ENCODE measurements at places on chromosomes 4 and X. TPM values are rescaled to one million over a fixed set of nuclear protein-coding genes. Genes with fewer than 3 reads are reported as not detected.

- no peak for DNase-seq
Observed at GRCh38 chr4:53459548-53459947, 82.1 kb downstream of the FIP1L1 start.

GRCh38 chr4:472881-473569 lies 25.9 kb downstream of the ZNF721 start:
- DNase-seq, result no peak

GRCh38 chr4:113893546-113893945 lies 85.9 kb downstream of the ARSJ start:
- no peak for DNase-seq

Gene SPANXN3
- not detected for total RNA-seq

DNA sequence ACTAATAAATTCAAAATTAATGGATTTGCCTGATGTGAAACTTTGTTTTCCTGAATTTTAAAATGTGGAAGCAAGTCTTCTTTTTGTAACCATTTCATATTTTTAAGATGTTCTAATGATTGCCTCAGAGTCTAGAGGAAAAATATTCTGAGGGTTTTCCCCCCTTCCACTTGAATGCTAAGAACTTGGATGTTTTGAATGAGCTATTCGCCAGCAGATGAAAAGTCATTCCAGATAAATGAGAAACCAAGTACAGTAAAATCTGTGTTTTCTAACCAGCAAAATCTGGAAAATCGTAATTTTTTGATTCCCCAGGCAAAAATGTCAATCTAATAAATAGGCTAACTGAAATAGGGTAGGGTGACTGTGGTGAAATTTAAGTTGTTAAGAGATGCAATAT lies 45.6 kb downstream of the SLIT2 start:
- DNase-seq, result no peak

DNA sequence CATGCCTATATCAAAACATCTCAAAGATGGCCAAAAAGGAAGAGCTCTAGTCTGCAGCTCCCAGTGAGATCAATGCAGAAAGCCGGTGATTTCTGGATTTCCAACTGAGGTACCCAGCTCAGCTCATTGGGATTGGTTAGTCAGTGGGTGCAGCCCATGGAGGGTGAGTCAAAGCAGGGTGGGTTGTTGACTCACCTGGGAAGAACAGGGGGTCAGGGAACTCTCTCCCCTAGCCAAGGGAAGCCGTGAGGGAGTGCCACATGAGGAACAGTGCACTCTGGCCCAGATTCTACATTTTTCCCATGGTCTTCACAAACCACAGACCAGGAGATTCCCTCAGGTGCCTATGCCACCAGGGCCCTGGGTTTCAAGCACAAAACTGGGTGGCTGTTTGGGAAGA lies 57.3 kb upstream of the FGF16 start:
- DNase-seq, result no peak

DNA sequence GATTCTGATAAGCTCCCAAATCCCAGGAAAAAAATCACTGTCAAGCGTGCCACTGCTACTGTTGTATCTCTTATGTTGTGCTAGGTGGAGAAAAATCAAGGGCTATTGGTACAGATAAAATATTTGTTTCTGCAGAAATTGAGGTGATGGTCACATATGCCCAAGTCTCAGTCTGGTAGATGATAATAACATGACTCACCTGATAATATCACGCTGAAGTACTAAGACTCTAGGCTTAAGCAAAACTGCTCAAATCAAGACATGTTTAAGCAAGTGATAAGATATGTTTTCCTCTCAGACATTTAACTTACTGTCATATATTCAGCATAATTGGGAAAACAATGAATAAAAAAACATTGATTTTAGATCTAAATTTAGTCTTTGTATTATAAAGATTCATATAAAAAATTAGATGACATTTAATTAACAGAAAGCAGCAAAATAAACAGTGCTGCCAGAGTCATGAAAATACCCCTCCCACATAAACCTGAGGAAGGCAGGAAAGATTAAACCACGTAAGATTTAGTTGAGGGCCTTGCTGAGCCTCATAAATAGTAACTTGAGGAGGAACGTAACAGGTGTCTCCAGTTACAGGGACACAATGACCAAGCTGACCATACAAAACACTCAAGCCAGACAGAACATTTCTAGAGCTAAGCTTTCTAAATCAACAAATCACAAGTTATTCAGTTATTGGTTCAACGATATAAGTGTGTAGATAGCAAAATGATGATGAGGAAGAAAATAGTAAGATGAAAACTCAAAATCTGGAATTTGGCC lies 143.5 kb downstream of the CHM start:
- DNase-seq, result no peak

Gene HHIP
- not detected for total RNA-seq

- no peak for DNase-seq
Observed at GRCh38 chrX:134601240-134601765, 57.0 kb downstream of the PLAC1 start.

Gene RPS6KA6
- total RNA-seq, result 0.51 TPM

DNA sequence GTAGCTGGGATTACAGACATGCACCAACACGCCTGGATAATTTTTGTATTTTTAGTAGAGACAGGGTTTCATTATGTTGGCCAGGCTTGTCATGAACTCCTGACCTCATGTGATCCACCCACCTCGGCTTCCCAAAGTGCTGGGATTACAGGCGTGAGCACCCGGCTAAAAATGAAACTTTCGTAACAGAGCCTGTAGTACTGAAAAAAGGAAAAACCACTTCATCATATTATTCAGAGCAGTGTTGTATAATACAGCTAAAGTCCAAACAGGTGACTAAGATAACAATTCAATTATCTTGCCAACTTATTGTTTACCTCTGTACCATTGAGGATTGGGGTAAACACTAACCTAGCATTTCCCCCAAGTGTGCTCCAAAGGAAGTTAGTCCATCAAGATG lies 43.9 kb upstream of the HPRT1 start:
- no peak for DNase-seq

DNA sequence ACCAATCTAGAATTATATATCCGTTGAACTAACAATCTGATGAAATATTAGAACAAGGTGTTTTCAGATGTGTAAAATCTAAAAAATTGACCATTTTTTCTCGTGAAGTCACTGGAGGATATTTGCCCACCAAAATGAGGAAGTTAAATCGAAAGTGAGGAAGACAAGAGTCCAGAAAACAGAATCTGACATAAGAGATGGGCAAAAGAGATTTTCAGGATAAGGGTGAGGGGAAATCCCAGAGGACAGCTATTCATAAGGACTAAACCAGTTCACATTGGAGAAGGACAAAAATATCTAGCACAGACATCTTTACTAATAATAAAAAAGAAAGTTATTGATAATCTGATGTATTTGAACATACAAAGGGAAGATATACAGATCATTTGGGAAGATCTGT lies 18.7 kb upstream of the ALG13 start:
- no peak for DNase-seq

Gene ETDB
- total RNA-seq, result not detected

Gene PRDM5
- total RNA-seq, result 0.58 TPM

DNA sequence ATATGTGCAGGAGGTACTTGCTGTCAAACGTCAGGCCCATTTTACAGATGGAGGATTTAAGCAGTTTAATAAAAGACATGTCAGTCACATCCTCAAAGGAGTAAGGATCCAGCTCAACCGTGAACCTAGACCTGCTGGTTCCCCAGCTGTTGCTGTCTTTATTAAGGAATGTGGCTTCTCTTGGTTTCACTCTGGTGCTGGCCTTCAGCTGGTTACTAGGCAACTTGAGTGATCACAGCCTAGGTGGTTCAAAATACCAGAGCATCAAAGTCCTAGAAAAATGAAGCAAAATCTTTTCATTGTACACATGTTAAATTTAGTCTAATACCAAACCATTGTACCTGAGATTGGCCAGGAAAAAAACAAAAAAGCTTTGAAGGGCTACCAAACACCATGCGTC lies 32.7 kb upstream of the GLRA2 start:
- no peak for DNase-seq

- no peak for DNase-seq
Observed at GRCh38 chr4:2511645-2512131, 24.8 kb upstream of the FAM193A start.
